Stimulated activated memory B cell treated with anti-CD40 and anti-IgM and Interleukin-4, amounts not matched to agents 10 μg/mL and 1 μg/mL and 100 μg/mL, for 72 hours (primary cell): ENCODE measurements at places on chromosomes 11 and 22.

DNA sequence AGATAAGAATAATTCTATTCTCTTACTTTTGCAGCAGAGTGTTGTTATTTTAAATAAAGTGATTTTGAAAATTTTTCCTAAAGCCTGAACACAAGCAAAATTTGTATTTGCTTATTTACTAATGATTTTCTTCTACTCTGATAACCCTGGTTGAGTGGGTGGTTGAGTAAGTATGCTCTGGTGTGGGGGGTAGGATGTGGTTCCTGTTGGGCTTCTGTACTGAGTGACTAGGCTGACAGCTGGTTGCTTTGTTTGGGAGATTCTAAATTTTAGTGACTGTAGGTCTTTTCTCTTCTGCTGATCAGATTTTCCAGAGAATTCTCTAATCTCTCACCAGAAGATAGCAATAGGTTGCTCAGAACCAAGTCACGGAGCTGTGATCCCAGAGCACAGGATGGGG is 61.6 kb downstream of the METTL15 start:
- no peak for ATAC-seq

GRCh38 chr11:11451501-11452005 is 98.5 kb upstream of the CSNK2A3 start:
- peak; percentile 37 for ATAC-seq

GRCh38 chr11:46288451-46288850 is 11.0 kb downstream of the CREB3L1 start:
- no peak for ATAC-seq

- ATAC-seq: peak; percentile 49
Measured at GRCh38 chr22:45246060-45246985, 5.6 kb upstream of the KIAA0930 start.

DNA sequence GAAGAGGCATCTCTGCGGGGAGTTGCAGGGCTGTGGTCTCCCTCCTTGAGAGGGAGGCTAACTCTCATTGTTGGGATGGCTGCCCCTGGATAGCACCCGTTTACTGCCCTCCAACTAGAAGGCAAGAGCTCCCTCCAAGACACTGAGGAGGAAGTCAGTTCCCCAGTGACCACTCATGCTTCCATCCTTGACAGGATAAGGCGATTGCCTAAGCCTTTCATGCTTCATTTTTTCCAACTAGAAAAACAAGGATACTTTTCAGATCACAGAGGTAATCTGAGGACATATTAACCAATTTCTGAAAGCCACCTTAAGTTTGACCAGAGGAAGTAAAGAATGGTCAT is 186.6 kb downstream of the MAML2 start:
- no peak for ATAC-seq

- ATAC-seq: peak; percentile 75
Measured at GRCh38 chr22:23385678-23386631, 194.1 kb downstream of the IGLL1 start.

GRCh38 chr11:112977755-112978154 is 16.5 kb downstream of the NCAM1 start:
- no peak for ATAC-seq

DNA sequence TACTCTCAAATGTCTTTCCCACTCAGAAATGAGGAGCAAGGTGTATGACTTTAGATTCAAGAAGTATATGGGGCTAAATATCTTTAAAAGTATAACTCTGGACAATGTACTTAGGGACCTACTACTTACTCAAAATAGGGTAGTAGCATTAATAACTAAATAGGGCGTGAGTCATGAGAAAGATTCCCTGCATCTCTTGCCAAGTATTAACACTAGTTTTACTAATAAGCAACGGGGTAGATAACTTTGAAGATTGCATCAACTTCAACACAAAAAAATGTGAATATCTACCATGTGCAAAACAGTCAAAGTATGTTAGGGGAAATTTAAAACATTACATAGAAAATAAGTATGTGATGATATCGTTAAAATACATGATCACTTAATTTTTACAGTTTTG is 99.6 kb downstream of the PGR start:
- no peak for ATAC-seq

- peak; percentile 48 for ATAC-seq
Measured at GRCh38 chr11:73028611-73029010, 113.5 kb downstream of the FCHSD2 start.

DNA sequence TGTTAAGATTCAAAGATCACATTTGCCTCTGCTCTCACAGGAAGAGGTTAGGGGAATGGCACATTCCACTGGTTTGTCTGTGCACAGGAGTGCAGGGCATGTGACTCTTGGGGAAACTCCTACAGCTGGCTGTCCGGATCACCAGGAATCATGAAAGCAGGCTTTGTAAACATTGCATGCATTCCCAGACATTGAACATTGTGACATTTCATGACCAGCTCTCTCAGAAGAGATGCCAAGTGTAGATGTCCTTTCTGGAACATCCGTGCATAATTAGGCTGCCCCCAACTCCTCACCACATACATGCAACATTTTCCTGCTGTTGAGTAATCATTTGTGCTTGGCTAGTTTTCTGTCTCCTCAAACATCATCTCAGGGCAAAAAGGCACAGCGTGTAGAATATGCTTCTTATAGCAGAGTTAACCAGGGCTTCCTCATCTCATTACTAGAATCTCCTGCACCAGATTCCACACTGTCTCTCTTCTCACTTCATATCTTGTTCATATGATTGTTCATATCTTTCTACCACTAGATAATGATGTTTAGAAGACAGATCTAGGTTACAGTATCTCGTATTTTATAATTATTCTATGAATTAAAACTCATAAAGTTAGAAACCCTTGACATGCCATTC is 694.7 kb downstream of the NTM start:
- ATAC-seq: no peak

DNA sequence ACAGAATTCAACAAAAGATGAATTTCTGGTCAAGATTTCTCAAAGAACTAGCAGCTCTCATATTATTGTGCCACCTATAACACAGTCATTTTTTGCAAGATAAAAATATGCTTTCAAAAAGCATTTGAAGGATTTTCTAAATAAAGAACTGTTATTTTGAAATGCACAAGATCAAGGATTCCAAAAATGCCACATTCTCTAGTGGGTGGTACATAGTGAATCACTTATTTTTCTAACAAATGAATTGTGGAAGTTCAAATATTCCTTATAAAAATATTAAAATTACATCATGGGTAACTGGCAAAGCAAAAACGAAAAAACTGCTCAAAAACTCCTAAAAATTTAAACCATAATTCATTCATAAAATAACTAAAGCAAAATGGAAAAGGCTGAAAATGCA is 2.1 kb downstream of the RNF141 start:
- ATAC-seq: no peak

DNA sequence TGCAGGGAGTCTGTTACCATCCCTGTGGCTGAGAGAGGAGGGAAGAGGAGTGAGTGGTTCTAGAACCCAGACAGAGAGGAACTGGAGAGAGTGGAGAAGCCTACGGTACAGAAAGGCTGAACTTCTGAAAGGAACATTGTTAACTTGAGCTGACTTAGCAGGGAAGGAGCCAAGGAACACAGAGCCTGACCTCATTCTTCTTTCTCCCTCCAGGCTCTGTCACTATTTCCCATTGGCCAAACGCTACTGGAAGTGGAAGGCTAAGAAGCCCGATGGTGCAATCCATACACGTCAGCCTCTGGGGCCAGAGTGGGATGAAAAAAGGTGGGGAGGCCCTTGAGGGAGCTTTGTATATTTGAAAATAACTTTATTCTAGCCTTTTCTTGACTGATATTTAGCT is 16.5 kb upstream of the WT1 start:
- ATAC-seq: no peak

DNA sequence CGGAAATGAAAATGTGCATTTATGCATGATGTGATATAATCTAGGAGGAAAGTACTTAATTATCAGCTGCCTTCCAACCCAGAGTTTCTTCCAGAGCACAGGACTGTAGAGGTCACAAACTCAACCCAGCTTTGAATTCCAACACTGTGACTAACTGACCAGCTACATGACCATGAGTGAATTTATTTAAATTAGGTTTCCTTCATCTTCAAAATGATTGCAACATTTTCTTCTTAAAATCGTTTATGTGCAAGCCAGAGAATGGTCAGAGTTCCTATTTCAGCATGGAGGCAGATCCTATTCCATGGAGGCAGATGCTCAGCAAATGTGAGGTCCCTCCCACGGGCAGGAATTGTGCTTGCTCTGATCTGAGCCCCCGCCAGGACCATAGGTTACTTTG is 42.4 kb downstream of the OSBP start:
- no peak for ATAC-seq

GRCh38 chr11:1659506-1659905 is 29.9 kb downstream of the KRTAP5-5 start:
- ATAC-seq: no peak

GRCh38 chr22:49355211-49355920 is 472.3 kb downstream of the BRD1 start:
- no peak for ATAC-seq

- no peak for ATAC-seq
Measured at GRCh38 chr11:94516725-94517124, 4.5 kb downstream of the C11orf97 start.

DNA sequence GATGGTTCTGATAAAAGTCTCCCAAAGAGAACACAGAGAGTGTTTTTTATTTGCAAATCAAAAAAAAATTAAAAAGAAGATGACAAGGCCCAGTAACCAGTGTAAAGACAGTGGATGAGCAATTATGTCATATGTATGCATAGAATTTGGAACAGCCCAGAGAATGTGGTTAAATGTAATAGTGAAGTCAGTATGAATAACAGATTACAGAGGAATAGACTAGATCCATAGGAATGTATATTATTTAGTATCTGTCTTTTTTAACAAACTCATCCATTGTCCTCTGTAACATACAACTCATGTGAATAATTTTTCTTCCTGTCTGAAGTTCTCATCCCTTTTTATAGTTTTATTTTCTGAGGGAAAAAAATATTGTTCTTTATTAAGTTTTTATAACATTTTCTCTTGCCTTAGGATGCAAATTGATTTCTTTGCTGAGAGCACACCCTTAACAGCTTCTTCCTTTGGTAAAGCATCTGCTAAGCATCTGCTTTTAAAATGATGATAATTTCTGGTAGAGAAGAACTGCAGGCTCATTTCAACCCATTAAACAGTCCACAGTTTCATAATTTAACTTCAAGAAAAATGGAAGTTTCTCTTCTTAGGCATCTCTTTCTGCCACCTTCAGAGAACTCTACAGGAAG is 266.5 kb upstream of the MTNR1B start:
- no peak for ATAC-seq

DNA sequence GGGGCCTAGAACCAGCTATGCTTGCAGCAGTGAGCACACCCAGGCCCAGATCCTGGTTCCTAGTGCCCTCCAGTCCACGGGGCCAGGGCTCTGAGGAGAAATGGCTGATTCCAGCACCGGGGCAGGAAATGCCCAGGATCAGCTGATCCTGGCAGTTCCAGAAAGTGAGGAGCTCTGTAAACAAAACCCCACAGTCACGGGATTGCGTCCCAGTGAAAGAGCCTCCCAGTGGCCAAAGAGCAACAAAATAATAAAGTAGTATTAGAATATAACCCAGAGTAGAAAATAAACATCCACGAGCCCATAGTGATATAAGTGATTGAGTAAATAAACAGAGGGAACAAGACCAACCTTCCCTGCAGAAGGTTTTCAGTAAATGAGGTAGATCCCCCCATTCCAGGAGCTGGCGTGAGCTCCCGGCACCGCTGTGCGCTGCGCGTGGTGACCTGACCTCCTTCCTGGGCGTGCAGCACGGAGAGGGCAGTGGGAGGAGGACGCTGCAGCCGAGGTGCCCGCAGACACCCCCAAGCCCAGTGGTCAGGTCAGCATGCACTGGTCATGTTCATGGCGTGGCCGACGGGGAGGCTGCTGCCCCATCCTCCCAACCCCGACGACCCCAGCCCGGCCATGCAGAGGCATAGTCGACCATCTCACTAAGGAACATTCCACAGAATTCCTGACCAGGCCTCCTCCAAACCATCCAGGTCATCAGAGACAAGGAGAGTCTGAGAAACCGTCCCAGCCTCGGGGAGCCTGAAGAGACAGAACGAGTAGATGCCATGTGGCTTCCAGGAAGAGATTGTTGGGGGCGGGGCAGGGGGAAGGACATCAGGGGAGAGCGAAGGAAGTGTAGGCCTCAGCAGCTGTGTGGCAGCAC is 19.8 kb downstream of the PTDSS2 start:
- no peak for ATAC-seq

- no peak for ATAC-seq
Measured at GRCh38 chr11:58591659-58592058, 12.8 kb downstream of the ZFP91 start.

DNA sequence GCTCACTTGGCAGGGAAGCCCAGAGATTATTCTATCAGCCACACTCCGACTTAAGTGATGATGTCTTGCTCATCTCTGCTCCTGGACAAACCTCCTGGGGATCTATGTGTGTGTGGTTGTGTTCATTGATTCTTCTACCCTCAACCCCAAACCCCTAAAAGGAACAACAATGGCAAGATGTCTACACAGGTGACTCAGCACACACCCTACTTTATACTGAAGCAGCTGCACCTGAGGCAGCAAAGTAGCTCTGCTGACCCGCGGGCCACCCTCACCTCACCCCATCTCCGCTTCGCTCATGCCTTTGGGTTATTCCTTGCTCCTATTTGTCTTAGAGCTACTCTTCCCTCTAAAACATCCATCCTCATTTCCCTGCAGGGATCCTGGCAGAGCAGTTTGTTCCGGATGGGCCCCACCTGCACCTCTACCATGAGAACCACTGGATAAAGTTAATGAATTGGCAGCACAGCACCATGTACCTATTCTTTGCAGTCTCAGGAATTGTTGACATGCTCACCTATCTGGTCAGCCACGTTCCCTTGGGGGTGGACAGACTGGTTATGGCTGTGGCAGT is 38.7 kb downstream of the TMEM45B start:
- no peak for ATAC-seq

GRCh38 chr11:1694064-1694845 is 2.7 kb upstream of the KRTAP5-6 start:
- ATAC-seq: peak; percentile 88

- no peak for ATAC-seq
Measured at GRCh38 chr22:30057375-30057774, 22.9 kb upstream of the HORMAD2 start.

GRCh38 chr11:83656796-83657330 is 370.7 kb upstream of the CCDC90B start:
- no peak for ATAC-seq

- no peak for ATAC-seq
Measured at GRCh38 chr11:128226106-128226716, 361.1 kb downstream of the ETS1 start.

DNA sequence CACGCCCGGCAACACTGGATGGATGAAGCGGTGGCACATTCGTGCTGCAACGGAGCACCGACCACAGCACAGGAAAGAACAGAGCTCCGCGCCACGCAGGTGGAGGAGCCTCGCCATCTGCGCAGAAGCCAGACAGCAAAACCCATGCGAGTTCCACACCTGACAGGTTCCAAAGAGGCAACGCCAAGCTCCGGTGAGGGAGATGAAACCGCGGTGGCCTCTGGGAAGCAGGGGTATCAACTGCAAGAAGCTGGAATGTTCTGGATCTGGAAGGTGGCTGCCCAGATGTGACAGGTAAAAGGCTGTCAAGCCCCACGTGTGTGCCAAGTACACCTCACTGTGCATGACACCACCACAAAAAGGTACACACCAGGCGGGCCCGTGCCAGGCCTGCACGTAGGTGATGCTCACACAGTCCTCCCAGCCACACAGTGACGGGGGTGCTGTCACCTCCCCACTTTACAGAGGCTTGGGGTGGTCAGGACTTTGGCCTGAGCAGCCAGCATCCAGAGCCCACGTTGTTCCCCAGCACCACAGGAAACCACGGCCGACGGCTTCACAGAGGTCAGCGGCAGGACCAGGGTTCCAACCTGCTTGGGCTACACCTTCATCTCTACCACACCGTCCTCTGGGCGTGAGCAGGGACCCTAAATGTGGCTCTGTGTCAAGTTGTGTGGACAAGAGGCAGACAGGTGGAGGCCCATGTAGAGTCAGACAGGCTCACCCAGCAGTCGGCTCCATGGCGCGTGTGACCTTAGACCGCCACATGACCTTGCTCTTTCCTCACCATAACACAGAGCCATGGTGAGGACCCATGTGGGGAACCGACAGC is 19.7 kb upstream of the EFCAB6 start:
- ATAC-seq: peak; percentile 4
